ENCODE measurements at places on chromosomes 3 and 15.
A peak's percentile ranks its signal among the peaks of the same experiment; 100 is the strongest.

GRCh38 chr15:66866656-66867055 is 164.6 kb downstream of the SMAD6 start:
- no peak for DNase-seq

DNA sequence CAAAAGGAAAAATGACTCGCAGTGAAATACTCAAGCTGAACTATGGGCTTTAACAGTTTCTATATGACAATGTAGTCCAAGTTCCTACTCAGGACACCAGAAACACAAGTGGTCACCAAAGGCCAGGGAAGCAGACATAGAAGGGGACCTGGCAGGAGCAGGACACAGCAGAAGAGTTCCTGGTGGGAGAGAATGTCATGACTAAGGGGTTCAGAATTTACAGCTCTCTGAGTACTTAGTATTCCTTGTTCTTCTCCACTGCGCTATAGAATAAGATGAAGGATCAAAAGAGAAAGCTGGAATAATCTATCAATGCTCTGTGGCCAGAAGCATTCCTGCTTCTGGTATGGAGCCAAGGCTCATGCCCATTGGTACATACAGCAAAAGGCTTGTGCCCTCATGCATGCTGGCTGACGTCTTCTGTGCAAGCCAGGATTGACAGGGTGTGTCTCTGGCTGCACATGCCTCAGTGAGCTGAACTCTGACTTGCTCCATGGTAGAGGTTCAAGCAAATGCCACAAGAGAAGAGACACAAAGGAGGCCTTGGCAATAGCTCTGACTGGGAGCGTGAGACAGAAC is 128.7 kb upstream of the SLC2A2 start:
- no peak for DNase-seq

- DNase-seq = no peak
These were observed 34.4 kb downstream of the BOC start for GRCh38 chr3:113245761-113246161.

DNA sequence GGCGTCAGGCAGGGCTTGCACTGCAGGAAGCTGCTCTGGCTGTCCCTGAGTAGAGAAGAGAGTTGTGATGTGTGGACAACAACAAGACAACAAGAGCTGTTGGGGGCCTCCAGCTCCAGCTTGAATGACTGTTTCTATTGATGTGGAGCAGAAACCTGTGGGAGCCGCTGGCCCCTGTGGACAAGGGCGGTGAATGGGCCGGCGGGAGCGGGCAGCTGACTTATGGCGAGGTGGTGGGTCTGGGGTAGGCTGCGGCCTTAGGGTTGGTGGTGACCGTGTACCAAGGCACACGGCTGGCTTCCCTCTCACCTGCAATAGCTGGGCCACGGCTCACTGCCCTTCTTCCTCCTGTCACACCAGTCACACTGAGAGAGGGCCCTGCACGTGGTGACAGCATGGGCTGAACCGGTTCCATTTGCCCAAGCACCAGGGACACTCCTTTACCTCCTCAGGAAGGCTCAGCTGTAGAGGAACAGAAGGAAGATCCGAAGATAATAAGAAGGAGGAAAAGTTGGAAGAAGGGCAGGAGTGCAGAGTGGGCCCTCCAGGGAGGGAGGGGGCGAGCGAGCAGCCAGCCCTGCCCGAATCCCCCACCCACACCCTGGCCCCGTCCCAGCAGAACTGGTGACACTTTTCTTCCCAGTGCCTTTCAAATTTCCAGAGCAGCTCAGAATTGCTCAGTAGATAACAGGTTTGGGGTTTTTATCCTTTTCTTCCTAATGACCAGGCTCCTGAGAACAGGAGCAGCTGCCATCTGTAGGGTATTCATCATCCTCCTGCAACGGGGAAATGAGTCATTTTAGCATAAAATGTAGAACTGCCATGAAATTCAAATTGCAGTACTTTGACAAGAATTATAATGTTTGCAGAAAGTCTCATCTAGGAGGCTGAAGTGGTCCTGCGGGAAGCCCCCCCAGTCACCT is 136.9 kb downstream of the TJP1 start:
- DNase-seq = no peak

DNA sequence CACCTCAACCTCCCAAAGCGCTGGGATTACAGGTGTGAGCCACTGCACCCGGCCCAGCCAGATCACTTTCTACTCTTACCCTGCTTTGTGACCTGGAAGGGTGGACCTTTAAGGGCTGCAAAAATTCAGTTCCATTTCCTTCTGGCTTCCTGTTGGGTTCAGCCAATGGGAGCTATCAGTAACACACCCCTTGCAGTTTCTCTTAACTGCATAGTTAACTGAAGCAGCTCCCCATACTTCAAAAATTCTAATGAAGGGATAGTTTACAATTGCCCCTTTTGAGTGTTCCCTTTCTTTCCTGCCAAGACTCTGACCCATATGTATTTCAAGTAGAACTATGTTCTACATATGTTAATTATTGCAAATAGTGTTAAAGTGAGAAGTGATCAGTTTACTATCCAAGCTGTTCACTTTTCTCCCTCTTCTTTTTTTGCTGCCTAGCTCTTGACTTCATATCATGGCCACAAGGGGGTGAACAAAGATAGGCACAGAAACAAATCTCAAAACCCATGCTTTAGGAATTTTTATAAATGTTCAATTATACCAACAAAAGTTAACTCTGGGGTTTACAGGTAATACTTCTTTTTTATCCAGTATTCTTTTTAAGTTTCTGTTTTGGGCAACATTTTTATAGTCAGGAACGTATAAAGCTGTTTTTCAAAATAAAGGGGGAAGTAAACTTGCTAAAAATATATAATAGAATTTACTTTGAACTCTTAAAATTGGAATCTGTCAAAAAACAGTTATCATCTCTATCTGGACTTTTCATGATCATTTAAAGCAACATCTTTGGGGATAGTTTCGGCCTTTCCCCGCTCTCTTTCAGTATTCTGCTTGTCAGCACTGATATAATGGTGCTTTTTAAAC is 8.1 kb downstream of the PGBD4 start:
- DNase-seq = peak; percentile 27

DNA sequence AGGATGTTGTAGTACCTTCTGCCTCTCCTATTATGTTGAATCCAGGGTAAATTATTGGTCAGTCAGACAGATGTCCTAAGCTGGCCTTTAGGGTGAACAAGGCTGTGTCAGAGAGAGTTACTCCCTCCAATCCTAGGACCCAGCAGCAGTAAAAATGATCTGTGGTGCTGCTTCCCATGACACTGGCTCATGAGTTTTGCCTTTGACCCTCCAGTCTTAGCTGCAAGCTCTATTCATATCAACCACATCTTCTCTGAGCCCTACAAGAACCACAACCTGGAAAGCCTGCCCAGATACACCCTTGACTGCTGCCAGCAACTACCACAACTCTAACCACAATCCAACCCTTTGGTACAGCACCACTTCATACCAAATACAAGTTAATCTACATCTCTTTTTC is 27.2 kb upstream of the PHLDB2 start:
- peak; percentile 43 for DNase-seq

- no peak for DNase-seq
These were observed 78.7 kb downstream of the SLC9A9 start for GRCh38 chr3:143769616-143770015.

GRCh38 chr3:159536876-159537275 is 451.8 kb upstream of the IL12A start:
- DNase-seq = no peak

DNA sequence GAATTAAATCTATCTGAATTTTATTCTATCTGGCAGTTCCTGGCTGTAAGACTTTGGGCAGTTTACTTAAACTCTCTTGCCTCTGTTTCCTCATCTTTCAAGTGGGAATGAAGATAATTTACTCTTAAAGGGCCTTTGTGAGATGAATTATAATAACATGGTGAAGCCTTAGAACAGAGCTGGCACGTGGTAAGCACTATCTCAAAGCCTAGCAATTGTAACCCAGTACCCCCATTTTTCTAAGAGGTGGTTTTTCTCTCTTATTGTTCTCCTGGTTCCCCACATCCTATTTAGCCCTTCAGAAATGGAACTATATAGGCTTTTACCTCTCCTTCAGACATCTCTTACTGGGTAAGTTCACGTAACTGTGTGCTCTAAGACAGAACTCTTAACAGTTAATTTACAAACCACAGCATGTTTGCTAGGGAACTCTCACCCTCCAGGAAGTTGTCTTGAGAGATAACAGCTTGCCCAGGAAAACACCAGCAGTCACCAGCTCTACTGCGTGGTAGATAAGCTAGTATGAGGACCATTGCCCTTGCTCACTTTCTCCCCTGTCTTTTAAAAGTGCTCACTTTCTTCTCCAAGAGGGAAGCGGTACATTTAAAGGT is 12.3 kb upstream of the CRBN start:
- no peak for DNase-seq

- DNase-seq = no peak
These were observed 58.9 kb downstream of the LMCD1 start for GRCh38 chr3:8560366-8561007.

DNA sequence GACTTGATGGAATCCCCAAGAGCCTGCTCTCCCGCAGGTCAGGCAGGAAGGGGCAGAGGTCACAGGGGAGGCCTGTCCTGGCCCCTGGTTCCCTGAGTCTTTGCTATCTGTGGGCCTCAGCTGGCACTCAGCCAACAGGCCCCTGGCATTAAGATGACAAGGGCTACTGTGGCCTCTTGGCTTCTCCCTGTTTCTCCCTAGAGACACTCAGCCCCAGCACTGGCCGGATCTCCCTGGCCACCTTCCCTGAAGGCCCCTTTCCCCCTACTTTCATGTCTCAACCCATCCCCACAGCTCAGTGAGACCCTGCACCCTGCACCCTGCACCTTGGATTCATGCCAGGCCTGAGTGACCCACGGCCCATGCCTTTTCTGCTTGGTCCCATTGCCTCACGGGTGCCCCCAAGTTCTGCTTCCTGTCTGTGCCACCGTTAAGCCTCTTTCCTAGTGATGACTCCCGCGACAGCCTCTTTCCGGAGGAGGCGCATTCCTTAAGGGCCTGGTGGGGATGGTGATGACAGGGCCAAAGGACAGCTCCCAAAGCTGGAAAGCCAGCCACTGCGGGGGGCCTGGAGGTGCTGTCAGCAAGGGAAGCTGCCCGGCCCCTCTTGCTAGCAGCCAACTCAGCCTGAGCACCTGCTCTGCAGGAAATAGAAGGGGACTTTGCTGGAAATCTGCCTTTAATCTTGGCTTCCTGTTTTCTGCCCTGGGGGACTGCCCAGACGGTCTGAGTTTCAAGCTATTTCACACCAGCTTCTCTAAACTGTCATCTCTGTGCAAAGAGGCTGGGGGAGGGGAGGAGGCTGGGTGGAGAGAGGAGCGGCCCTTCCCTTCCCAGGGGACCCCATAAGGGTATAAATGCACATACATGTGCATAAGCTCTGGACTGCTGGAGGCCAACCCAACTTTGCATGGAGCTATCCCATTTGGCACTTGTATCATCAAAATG is 4.8 kb upstream of the CSK start:
- peak; percentile 85 for DNase-seq

DNA sequence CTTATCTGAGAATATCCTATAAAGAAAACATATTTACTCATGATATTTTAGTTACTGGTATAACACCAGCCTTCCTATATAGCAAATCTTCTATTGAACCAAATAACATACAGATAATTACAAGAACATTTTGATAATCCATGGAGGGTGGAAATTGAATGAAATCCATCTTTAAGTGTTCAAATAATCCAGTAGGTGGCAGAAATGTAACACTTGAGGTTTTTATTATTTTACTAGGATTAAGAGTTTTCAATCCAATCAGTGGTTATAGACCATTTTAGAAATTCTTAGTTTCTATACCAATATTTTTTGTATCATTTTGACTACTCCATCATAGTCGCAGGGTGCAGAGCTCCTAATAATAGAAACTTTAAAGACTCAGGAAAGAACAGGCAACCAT is 101.9 kb upstream of the KCNH8 start:
- DNase-seq = no peak

DNA sequence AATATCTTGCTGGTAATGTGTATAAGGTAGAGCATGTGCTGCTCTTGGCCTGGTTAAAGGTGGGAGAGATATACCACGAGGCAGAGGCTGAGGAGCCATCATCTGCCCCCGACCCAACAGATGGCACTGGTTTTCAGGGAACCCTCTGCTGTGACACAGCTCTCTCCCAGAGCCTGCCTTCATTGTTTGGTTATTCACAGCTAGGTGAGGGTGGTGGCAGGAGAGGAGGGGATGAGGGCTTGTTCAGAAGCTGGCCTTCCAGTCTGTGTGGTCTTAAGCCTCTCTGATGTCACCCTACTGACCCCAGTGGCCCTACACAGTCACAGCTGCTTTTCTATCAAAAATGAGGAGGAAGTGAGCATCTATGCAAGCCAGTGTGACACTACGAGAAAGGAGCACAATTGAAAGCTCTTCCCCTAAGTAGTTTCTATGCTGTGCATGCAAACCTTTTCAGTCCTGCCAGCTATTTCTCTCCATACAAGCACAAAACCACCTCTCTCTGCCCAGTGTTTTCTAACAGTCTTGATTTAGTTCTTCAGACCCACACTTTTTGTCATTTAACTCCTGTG is 258.4 kb upstream of the AGTR1 start:
- no peak for DNase-seq

- DNase-seq = no peak
These were observed 29.2 kb downstream of the XXYLT1 start for GRCh38 chr3:195241592-195242355.

DNA sequence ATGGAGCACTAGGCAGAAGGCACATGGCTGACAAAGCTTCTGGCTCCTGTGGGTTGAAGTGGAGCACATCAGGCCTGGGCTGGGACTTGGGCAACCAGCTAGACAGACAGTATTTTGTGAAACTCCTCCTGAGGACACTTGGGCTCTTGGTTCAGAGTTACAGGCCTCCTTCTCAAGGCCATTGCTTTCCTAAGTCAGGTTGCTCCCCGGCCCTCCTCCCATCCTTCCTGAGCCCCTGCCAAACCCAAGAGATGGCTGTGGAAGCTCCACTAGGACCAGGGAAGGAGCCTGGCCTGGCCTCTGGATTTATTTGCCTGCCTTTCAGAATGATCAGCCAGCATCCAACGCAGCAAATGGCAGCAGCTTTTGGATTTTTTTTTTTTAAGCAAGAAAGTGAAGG is 56.3 kb downstream of the MAGEF1 start:
- DNase-seq = no peak

DNA sequence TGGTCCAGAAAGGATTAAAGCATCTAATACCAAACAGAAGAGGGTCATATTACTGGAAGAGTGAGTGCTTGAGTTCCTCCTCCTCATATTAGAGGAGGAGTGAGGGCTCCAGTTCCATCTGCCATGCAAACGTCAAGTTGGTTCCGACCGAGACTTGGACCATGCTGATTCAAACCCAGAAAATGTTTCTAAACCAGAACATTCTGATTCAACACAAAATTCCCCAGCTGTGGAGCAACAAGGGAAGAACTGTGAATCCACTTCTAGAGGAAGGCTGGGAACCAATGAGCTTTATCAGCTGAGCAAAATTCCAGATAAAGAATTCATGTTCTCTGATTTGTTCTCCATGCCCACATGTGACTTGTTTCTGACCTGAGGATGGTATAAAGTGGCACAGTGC is 135.6 kb upstream of the WNT5A start:
- no peak for DNase-seq

GRCh38 chr3:179991883-179992282 is 44.9 kb downstream of the PEX5L start:
- no peak for DNase-seq

- no peak for DNase-seq
These were observed 171.1 kb upstream of the TLE3 start for GRCh38 chr15:70268698-70269251.

Data from activated CD4-positive, alpha-beta T cell treated with anti-CD3 and anti-CD28 coated beads, Interleukin-2, Interleukin-4, amounts not matched to agents 100 ng/mL and 50 ng/mL, durations not matched to agents 16 hours and 8 hours (primary cell).